ENCODE measurements at places on chromosomes 11 and 22. TPM values are rescaled to one million over a fixed set of nuclear protein-coding genes. Genes with fewer than 3 reads are reported as not detected.
A peak's percentile ranks its signal among the peaks of the same experiment; 100 is the strongest.

TMX2 gene
- total RNA-seq: 145 TPM

LYVE1 gene
- 29.3 TPM for total RNA-seq

MS4A15 gene
- total RNA-seq: not detected

TYR gene
- total RNA-seq: not detected

DNA sequence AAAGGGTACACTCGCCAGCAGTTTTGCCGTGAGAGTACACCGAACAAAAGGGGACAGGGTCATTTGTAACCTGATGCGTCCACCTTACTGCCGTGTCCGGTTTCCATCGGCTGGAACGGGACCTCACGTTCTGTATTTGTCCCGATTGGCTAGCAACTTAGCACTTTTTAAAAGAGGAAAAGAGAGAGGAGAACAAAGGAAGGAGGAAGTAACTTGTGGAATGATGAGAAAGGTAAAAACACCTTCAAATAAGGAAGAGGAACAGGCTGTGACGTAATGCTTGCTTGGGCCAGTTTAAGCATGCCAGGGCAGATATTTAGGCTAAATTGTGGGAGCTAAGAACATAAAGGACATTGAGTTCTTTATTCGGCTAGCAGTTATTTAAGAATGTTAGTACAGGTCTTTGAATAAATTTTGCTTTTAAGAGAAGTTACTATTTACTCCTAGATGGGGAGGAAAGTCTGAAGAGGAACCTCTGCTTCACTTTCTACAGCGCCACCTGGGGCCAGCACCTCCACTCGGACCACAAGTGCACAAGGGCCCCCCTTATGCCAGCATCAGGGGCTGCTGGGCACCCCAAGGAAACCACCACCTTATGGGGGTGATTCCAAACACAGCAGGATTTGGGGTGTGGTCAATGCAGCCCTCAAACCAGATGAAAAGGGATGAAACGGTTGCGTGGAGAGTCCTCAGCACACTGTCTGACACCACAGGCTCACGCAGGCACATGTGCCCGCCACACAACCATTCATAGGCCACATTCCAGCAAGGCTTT, 5.8 kb downstream of the ARSA start:
- DNase-seq: peak; percentile 62
- H3K36me3 ChIP-seq: no peaks in the 10 kb centered on the region
- no peaks in the 10 kb centered on the region for H3K27me3 ChIP-seq
- H3K27ac ChIP-seq: peak overlapping the region; percentile 85
- peaks cover 6% of the 10 kb centered on the region for H3K4me1 ChIP-seq

GRCh38 chr11:17603056-17603825, 56.2 kb downstream of the OTOG start:
- no peak overlapping the region for H3K4me3 ChIP-seq
- no peaks in the 10 kb centered on the region for H3K4me1 ChIP-seq
- no peaks in the 10 kb centered on the region for H3K36me3 ChIP-seq
- no peak overlapping the region for H3K27ac ChIP-seq
- peak; percentile 14 for DNase-seq

GRCh38 chr11:134994431-134994830, 582.4 kb upstream of the B3GAT1 start:
- no peaks in the 10 kb centered on the region for H3K4me1 ChIP-seq
- no peak overlapping the region for H3K27ac ChIP-seq
- no peak for DNase-seq
- H3K27me3 ChIP-seq: no peaks in the 10 kb centered on the region

- H3K27me3 ChIP-seq: no peaks in the 10 kb centered on the region
- peak overlapping the region; percentile 12 for H3K4me3 ChIP-seq
- H3K4me1 ChIP-seq: peaks cover 35% of the 10 kb centered on the region
These were observed 19.9 kb downstream of the PACSIN2 start for GRCh38 chr22:42994917-42995562.

DNA sequence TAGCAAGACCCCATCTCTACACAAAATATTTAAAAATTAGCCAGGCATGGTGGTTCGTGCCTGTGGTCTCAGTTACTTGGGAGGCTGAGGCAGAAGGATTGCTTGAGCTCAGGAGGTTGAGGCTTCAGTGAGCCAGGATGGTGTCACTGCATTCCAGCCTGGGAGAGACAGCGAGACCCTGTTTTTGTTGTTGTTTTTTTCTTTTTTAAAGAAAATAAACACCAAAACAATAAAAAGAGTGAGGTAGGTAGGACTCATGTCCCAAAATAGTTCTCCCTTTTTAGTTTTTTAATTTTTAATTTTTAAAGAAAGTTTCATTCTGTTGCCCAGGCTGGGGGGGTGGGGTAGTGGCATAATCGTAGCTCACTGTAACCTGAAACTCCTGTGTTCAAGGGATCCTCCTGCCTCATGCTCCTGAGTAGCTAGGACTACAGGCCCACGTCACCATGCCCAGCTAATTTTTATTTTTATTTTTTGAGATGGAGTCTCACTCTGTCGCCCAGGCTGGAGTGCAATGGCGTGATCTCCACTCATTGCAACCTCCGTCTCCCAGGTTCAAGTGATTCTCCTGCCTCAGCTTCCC, 25.5 kb upstream of the MALAT1 start:
- H3K27ac ChIP-seq: peak overlapping the region; percentile 93
- H3K4me3 ChIP-seq: no peak overlapping the region
- DNase-seq: no peak
- H3K4me1 ChIP-seq: peaks cover 10% of the 10 kb centered on the region
- no peaks in the 10 kb centered on the region for H3K27me3 ChIP-seq

DNA sequence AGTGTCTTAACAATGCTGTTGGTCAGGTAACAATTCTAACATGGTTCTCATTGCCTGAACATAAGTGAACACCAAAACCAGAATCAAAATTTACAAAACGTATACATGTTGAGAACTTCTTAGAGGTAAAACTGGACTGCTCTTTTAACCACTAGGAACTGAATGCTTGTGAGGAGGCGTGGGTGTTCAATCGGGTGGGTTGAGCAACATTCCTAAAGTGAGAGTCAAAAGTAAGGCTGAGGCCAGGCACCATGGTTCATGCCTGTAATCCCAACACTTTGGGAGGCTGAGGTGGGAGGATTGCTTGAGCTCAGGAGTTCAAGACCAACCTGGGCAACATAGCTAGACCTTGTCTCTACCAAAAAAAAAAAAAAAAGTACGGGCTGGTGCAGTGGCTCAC, 11.5 kb downstream of the PPME1 start:
- H3K4me3 ChIP-seq: no peak overlapping the region
- H3K4me1 ChIP-seq: no peaks in the 10 kb centered on the region
- no peak for DNase-seq

DNA sequence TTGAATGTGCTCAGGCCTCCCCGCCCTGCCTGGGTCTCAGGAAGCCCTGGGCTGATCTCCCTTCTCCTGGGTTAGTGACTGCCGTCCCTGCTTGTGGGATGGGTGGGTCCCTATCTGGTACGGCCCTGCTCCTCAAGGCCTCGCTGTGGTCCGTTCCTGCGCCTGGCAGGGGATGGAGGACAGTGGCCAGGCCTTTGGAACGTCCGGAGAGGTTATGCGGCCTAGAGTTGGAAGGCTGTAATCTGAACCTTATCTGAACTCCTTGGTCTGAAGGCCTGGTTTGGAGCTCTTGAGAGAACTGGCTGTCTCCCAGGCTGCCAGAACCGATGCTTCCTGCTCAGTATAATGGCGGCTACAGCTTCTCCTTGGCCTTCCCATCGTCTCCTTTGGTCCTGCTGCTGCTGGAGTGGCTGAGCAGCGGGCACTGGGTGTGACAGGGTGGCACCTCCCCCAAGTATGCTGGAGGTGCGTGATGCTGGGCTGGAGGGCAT, 72.8 kb downstream of the FLI1 start:
- H3K27me3 ChIP-seq: no peaks in the 10 kb centered on the region
- no peak for DNase-seq
- H3K4me1 ChIP-seq: no peaks in the 10 kb centered on the region
- no peak overlapping the region for H3K4me3 ChIP-seq
- H3K36me3 ChIP-seq: no peaks in the 10 kb centered on the region
- H3K27ac ChIP-seq: no peak overlapping the region
